CD4-positive, alpha-beta T cell treated with Interleukin-4 for 1 hour (primary cell): ENCODE measurements at places on chromosomes 16 and 17.

- DNase-seq: no peak
These were observed 27.7 kb upstream of the CACNG5 start for GRCh38 chr17:66807182-66807581.

DNA sequence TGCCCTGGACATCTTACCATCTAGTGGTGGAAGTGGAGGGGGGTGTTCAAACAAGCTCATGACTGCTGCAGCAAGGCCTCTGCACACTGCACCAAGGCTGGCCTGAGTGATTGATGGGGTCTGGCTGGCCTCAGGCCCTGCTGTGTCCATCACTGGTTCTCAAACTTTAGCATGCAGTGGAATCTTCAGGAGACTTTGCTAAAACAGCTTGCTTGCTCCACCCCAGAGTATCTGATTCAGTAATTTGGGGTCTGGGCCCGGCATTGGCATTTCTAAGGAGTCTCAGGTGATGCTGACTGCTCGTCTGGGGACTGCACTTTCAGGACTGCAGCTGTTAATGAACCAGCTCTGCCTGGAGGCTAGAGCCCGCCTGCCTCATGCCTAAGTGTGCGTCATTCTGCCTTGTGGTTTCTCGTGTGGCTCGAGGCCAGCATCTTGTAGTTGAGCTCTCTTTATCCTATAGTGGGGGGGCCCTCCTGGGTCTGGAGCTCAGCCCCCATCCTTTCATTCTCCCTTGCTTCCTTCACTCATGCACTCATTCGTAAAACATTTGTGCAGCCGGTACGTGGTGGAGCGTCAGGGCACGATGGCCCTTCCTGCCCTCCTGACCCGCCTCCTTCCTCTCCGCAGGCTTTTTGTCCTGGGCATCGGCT lies 4.1 kb downstream of the MGAT5B start:
- DNase-seq: no peak

DNA sequence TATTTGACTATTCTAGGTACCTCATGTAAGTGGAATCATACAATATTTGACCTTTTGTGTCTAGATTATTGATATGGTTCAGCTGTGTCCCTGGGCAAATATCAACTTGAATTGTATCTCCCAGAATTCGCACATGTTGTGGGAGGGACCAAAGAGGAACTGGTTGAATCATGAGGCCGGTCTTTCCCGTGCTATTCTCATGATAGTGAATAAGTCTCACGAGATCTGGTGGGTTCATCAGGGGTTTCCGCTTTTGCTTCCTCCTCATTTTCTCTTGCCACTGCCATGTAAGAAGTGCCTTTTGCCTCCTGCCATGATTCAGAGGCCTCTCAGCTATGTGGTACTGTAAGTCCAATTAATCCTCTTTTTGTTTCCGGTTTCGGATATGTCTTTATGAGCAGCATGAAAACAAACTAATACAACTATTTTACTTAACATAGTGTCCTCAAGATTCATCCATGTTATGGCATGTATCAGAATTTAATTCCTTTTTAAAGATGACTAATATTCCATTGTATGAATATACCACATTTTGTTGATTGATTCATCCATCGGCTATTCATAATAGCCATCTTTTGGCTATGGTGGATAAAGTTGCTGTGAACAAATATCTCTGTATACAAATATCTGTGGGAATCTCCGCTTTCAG lies 129.1 kb downstream of the FTO start:
- DNase-seq: no peak

DNA sequence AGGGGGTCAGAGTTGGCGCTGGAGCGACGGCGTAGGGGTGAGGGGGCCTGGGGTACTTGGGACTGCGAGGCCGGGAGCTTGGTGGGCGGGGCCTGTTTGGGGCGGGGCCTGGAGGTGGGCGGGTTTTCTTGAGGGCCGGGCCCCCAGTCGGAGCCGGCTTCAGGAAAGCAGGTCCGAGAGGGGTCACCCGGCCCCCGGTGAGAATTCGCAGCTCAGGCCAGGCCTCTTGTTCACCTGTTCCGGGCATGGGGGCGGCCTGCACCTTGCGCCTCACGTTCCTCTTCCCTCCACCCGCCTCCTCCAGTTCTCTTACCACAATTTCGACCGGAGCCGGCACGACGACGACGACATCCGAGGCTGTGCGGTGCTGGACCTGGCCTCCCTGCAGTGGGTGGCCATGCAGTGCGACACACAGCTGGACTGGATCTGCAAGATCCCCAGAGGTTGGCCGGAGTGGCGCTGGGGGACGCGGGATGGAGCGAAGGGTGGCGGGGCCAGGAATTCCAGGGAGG lies 52.5 kb downstream of the MRC2 start:
- DNase-seq: no peak

GRCh38 chr17:32265192-32265923 lies at the start of gene RHBDL3:
Gene RHBDL3 (plus strand): TSS chr17:32265832. CDS start chr17:32266190, 358 bp downstream.
- DNase-seq: no peak
